Central memory CD8-positive, alpha-beta T cell (primary cell): ENCODE measurements at places on chromosomes 16 and 17.

DNA sequence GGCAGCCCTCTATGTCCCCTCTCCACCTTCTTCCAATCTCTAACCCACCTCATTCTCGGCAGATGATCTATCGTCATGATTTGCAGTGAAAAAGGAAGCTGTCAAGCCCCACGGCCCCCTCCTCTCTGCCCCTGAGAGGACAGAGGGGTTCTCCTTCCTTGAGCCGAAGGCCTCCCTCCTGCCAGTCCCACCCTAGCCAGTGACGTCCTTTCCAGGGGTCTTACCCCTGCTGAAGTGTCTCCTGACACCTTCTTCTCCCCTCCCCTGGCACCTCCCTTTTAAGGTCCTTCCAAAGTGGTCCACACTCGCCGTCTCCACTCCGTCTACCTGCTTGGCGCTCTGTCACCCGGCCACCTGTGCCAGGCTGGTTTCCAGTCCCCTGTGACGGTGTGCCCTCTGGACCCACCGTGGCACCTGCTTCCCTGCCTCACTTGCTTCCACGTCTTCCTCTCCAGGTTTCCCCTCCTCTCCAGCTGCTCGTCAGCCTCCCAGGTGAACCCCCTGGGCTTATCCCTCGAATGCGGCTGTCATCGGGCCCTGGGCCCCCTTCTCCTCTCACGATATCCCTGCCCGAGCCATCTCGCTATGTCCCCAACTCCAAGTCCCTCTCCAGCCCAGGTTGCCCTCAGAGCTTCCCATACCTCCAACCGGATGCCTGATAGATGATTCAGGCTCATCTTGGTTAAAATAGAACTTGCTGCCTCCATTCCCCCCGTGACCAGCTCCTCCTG lies 5.7 kb downstream of the CCDC102A start:
- DNase-seq: no peak

GRCh38 chr17:8629371-8630226 lies 926 bp downstream of the MYH10 start:
- DNase-seq: no peak

- no peak for DNase-seq
Observed at GRCh38 chr16:91484-91883, 13.5 kb downstream of the MPG start.

DNA sequence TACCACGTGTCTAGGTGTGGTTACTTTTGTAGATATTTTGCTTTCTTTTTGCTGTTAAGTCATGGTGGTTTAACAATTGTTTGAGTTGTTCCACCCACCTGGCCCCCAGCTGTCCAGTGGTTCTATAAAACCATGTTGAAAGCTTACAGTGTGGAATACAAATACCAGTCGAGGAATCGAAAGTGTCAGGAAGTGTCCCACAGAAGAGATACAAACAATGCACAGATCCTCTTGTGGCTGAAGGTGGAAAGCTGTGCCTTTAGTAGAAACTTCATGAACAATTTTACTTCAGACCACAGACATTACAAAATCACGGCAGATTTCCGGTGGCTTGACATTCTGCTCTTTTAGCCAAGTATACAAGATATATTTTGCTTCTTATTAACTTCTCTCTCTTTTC lies 782.4 kb upstream of the SOX9 start:
- no peak for DNase-seq

DNA sequence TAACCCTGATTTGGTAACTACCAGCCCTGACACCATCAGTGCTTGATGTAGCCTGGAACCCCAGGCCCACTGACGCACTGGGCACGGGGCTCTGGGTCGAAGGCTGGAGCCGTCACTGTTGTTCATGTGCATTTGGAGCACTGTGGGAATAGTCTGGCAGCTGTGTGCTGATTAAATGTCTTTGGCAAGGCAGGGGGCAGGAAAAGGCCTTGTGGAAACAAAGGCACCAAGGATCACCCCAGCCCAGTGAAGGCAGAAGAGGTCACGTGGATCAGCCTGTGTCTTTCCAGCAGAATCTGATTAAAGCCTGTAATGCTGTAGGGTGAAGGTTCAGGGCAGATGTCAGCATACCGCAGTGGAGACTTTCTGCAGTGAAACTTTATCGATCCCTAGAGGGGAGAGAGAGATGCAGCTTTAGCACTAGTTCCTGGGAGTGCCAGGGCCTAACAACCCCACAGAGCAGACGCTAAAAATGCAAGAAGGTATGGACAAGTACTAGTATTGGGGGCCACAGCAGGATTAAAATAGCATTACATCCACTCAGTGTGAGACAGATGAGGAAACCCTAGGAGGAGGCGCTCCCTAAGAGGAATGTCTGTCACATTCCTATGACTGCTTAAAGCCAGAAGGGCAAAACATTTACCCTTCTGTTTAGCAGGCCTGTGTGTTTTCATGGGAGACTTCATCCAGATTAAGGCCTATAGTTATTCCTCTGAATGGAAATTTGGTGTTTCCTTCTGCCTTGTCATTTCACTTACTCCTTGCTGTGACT lies 9.7 kb downstream of the ZNHIT3 start:
- DNase-seq: no peak

GRCh38 chr16:80996688-80997138 lies 10.0 kb downstream of the CMC2 start:
- no peak for DNase-seq

DNA sequence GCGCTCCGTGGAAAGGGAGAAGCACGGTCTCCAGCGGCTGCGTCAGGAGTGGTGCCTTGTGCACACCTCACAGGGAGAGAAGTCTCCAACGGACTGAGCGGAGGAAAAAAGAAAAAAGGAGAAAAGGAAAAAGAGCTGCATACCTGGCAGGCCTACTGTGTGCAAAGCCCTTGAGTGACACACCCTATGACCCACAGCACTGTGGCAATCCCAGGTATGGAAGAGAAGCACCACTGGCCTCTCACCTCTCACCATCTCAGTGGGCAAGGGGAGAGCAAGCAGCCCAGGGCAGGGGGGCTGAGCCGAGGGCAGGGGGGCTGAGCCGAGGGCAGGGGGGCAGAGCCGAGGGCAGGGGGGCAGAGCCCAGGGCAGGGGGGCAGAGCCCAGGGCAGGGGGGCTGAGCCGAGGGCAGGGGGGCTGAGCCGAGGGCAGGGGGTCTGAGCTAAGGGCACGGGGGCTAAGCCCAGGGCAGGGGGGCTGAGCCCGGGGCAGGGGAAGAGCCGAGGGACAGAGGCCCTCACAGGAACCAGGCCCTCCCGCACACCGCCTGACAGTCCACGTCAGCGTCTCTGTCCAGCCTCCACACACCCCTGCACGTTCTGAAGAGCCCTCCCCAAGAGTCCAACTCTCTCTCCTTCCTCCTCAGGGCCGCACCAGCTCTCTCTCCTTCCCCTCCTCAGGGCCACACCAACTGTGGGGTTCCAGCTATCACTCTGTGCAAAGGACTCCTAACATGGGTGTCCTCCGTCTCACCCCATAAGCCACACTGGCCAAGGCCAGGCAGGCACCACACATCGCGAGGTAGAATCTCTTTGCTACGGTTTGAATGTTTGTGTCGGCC lies 105.8 kb downstream of the ZNF778 start:
- no peak for DNase-seq

DNA sequence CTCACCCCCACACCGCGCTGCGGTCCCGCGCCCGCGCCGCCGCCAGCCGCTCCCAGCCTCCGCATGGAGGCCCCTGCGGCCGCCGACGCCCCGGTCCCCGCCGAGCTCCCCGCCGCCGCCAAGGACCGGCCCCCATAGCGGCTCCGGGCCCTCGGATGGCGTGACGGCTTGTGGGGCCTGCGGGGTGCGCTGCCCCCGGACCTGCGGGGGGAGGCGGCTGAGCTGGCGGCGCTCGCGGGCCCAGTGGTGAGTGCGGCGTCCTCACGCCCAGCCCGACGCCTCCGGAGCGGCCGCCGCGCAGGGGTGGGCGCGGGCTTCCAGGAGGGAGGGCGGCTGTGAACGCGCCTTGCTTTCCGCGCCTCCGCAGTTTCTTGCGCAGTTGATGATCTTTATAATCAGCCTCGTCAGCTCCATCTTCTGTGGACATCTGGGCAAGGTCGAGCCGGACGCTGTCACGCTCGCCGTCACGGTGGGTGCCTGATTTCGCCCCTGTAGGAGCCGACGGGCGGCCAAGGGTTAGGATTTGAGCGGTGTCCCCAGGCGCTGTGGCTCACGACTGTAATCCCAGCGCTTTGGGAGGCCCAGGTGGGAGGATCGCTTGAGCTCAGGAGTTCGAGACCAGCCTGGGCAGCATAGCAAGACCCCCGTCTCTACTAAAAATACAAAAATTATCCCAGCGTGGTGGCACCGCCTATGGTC lies 46.4 kb downstream of the SLC47A1 start:
- DNase-seq: no peak

DNA sequence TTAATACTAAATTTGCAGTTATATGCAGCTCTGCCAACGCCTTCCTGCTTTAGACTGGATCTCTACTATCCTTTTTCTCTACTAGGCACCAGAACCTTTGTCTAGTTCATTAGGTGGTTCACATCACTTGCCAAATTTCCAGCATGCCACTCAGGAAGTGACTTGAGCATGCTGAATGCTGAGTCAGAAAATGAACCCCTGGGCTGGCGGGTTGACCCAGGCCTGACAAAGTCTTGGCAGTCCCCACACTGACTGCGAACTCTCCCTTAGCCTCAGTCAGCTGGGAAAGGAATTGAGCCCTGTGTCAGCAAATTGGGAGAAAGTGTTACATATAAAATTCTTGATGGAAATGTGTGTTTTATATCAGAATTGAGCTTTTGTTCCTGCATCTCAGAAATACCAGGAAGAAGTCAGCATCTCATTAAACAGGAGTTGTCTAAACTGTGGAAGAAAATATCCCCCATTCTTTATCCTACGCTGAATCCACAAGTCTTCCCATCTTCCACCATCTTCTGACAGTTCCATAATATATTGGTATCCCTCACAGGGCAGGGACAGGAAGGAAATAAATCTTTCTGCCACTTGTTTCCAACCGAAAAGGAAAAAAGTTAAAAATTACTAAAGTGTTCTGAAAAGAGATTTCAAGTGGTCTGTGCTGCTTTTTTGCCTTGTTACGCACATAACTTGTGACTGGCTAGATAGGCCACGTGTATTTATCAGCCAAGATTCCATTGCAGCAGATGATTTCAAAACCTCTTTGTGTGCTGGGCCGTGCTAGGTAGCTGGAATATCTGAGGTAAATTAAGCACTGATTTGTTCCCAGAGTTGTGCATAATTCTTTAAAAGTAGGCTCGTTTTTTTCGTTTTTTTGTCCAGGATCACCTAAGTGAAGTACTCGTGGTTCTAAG lies 16.7 kb upstream of the SLC12A3 start:
- DNase-seq: no peak

DNA sequence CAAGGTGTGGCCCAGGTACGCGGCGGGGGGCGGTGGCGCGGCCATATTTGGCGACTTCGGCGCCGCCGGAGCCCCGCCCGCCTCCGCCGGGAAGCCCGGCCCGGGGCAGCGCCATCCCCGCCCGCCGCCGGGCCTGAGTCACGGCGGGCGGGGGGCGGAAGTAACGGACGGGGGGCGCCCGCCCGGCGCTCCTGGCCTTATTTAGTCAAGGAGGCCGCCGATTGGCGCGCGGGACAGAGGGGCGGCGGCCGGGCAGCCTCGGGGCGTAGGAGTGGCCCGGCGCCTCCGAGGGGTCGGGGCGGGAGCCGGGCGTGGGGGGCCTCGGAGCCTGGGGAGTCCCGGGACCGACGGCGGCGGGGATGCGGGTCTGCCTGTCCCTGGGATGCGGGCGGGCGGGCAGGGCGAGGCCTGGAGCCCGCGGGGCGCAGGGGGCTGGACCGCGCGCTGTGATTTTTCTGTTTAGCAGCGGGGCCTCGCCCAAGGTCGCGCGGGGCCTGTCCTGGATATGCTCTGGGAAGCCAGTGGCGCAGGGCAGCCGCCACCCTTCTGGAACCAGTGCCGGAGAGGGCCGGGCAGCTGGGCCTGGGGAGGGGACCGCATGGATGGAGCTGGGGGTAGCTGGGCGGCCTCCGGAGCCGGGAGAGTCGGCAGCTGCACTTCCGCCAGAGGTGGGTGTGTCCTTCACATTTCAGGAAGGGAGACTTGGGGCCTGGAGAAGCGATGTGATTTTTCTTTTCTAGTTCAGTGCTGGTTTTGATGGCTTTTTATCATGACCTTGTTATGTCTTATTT lies 2.3 kb upstream of the ACTG1 start:
- no peak for DNase-seq

DNA sequence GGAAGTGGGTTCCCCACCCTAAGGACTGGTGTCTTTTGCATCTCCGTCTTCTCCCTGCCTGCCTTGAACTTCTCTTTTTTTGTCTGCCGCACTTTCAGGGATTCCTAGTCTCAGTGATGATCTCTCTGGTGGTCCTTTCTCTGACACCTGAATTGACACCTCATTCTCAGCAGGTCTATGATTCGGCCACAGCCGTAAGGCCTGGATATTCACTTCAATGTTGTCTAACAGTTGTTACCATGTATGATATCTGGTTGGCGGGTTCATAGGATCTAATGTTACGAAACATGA lies 25.1 kb upstream of the SLC47A1 start:
- no peak for DNase-seq
